Hippocampal formation (tissue), 2 donors: ENCODE measurements at places on chromosomes 6 and 20.

GRCh38 chr20:59525500-59526241 is 78.7 kb upstream of the PHACTR3 start:
- peak; percentile 19 for DNase-seq

DNA sequence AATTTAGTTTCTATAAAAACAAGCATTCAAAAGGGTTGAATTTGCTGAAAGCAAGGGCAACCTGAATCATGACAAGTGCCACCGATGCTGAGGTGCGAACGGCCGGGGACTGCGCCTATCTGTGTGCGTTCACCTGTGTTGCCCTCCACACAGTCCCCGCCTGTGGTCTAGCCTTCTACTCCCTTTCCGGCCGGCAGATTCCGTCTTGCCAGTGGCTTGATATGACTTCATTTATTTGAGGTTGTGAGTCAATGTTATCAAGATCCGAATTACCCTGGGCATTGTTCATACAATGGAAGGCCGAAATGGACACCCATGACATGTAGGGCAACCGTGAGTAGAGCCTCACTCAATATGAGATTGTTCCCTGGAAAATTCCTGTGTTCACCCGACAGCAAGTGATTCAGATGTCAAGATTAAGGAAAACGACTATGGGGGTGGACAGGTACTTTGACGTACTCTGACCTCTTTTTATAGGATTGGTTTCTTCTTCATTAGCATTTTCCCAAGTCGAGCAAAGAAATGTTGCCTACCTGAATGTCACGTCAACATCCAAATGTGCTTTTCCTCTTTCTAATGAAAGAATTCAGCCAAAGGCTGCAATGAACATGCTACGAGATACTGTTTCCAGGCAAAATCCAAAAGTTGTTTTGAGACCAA is 41.1 kb upstream of the NEDD9 start:
- no peak for DNase-seq

- DNase-seq, result peak; percentile 69
These were observed 1.0 kb upstream of the NXT1 start for GRCh38 chr20:23349338-23350195.

- no peak for DNase-seq
These were observed 28.9 kb downstream of the KIAA1755 start for GRCh38 chr20:38231531-38232121.

- DNase-seq, result no peak
These were observed 156.6 kb downstream of the ZDHHC14 start for GRCh38 chr6:157537556-157537955.

DNA sequence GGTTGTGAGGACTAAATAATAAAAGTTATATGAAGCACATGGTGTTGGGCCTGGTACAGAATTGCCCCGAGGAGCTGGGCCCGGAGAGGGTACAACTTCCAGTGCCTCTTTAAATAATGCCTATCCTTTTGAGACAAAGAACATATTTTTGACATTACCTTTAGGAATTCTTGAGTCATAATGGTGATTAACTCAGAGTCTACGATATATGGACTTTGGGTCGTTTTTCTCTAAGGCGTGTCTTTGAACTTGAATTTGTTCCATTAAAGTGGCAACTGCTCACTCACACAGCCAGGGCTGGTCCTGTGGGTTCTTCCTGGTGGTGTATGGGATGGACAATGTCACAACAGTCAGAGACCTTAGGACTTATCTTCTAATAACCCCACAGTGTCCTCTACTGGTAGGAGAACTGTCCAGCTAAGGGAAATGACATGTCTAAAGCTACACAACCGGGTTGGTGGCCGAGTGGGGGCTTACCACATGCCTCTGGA is 106.5 kb downstream of the CDC5L start:
- DNase-seq, result no peak

GRCh38 chr6:120103618-120104017 is 754.1 kb upstream of the MAN1A1 start:
- DNase-seq, result no peak

DNA sequence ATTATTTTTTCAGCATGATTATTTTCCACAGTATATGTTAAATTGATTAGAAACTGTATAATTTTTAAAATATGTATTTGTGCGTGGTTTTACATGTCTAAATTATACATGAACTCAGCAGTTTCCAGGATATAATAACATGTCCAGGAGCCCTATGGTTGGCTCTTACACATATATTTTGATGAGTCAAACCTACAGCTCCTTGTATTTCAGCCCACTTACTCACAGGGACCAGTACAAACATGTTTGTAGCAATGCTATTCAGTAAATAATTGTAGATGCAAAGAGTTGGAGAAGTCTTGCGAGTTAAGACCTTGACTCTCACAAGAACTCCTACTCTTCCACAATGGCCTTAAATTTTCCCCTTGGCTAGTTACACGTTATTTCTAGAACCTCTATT is 107.2 kb upstream of the SASH1 start:
- no peak for DNase-seq

DNA sequence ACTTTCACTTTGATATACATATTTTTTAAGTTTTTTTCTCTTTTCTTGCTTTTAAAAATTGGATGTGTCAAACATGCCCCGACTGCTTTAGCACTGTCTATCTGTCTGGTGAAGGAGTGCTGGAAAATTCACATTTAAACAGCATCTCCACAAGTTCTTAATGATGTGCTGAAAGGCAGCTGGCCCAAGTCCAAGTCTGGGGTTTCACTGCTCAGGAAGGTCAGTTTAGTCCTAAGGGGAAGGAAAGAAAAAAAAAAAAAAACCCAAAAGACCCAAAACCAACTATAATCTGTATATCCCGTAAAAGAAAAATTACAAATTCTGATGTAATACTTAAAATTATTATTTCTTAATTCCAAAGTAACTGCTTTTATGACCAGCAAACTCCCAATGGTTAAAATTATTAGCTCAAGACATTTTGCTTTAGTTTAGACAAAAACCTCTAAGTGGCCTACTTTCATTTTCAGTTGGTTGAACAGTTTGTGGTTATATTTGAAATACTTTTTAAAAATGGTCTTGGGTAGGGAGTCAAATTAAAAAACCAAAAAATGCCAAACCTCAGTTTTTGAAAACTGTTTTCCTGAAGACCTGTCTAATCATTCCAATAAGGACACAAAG is 79.5 kb upstream of the PREP start:
- no peak for DNase-seq

DNA sequence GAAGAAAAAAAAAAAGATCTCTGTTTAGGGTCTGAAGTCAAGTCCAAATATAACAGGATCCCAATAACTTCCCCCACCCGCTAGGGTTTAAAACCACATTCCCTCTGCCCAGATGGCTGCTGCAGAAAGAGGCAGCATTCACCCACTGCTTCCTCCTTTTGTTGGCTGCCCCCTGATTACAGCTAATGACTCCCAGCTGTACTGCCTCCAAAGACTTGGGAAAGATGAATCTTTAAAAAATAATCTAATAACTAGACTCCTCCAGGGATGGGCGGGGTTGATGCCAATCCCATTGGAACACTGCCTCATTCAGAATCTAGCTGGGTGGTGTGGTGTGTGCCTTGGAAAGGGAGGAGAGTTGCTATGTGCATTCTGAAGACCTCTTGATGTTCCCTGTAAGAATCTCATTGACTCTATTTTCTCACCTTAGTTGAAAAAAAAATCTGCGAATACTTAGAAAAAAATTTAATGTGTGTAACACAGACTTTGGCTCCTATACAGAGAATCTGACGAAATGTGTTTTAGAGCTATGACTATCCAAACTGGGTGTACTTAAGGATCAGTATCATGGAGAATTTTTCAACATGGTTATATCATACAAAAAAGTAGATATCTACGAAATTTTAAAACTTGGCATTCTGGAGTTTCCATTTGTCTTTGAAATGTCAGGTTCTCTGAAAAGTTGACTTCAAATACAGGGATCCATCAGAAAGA is 174.0 kb downstream of the RNF144B start:
- DNase-seq, result no peak

GRCh38 chr20:35084998-35085397 is 7.6 kb downstream of the TRPC4AP start:
- DNase-seq, result no peak

DNA sequence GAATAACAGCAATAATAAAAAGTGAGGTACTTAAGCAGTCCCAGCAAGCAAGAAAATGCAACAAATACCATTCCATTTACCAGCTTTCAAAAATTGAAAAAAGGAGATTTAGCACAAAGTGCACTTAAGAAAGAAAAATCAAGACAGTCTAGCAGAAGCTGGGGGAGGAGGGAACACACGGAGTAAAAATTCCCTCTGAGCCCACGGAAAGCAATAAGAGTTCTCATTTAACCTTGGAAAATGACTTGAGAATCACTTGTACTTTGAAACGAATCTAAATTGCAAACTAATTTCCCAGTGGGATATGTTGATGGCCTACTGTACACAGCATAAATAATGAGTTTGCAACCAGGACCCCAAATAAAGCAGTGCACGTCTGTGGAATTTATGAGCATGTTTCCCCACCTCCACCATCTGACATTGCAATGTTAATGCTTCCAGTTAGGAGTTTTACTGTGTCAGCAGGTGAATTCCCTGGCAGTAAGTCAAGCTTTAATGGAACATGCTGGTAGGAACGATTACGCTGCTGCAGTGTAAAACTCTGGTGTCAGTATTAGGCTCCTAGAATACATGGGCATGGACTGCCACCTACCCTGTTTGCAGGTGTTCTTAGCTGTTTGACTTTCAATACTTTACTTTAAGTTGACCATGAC is 386.8 kb downstream of the HDGFL1 start:
- no peak for DNase-seq

GRCh38 chr6:5809450-5809849 is 197.3 kb downstream of the NRN1 start:
- no peak for DNase-seq

- DNase-seq, result no peak
These were observed 16.6 kb downstream of the TBC1D20 start for GRCh38 chr20:445514-446336.

DNA sequence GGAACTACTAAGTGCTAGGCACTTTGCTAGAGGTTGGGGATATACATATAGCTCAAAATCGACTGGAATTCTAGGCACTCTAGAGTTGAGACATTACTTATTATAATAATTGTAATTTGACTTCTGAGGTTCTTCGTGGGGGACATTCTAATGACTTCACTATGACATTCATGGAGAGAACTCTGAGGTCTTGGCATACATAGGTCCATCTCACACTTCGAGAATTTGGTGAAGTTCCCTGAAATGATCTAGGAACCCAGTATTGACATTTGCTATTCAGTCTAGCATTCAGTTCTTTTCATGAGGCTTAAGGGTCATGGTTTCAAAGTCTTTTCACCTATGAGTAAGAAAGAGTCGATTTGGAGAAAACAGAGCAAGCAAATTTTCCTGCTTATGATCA is 446.6 kb upstream of the JAG1 start:
- no peak for DNase-seq

- no peak for DNase-seq
These were observed 74.5 kb downstream of the LINC00237 start for GRCh38 chr20:21031666-21032065.

DNA sequence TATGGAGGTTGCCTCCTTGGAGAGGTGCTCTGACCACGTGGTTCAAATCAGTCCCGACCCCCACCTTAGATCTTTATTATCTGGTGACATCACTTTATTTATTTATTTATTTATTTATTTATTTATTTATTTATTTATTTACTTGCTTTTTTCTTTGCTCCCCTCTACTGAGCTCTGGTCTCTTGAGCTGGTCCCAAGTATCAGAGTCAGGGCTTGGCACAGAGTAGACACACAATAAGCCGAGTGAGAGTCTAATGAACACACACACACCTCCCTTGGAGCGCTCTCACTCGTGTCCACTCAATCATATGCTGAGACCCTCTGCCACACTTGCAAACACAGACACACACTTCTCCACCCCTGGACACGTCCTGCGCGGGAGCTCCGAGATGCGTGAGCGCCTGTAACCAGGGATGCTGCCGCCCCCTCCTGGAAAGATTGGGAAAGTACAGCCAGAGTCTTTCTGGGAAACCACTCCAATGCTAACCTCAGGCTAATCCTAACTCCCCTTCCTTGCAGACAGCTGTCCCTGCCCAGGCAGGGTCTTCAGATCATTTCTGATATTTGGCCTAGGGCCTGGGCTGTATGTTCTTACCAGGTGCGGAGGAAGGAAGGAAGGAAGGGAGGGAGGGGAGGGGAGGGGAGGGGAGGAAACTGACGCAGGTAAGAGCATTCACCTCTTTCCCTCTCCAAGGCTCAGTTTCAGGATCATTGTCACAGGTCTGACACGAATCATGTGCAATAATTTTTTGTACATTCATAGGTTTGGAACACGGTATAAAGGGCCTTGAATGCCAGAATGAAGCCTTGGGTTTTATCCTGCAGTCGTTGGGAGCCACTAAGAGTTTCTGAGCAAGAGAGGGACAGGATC is 70.9 kb downstream of the STK35 start:
- DNase-seq, result peak; percentile 58

GRCh38 chr6:88174906-88175305 is 8.8 kb upstream of the CNR1 start:
- no peak for DNase-seq

GRCh38 chr6:80639181-80639629 is 532.7 kb downstream of the BCKDHB start:
- DNase-seq, result no peak

DNA sequence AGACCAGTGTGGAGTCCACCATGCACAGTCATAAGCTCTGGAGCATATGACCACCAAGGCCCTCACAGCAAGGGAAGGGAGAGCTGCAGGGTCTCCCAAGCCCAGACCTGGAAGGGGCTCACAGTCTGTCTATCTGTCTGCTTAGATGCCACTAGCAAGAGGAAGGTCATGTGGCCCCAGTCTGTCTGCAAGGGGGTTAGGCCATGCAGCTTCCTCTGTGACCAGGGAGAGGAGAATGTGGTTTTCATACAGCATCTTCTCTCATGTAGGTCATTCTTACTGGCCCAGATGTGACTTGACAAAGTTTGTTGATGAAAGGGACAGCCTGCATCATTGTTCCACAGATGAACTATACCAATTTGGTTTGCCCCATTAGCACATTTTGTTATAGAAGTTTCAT is 260.8 kb downstream of the FARS2 start:
- DNase-seq, result no peak

- DNase-seq, result peak; percentile 63
These were observed 13.0 kb downstream of the RPP21 start for GRCh38 chr6:30357678-30358540.
